Lower leg skin (tissue), 4 donors: ENCODE measurements at places on chromosomes 4 and X.

- no peak for DNase-seq
Observed at GRCh38 chrX:109739625-109740432, 6.8 kb upstream of the ACSL4 start.

DNA sequence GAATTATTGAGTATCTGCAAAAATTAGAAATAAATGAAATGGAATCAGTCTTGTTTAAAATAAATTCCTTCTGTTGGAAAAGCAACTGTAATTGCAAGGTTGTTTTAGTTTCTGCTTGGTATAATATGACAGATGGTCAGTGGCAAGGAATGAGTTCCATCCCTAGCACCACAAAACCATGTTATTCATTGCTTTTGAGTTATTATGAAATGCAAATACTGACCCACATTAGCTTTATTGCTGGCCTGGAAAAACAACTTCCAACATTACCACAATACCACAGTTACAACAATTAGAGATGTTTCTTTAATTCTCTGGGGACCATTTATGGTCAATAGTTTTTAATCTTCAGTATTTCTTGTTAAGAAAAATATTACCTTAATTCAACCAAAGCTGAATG lies 194.4 kb downstream of the TMA16 start:
- no peak for DNase-seq

GRCh38 chr4:173289353-173289727 lies 44.8 kb downstream of the HMGB2 start:
- DNase-seq, result no peak

GRCh38 chr4:182246401-182247205 lies 3.4 kb downstream of the TENM3 start:
- no peak for DNase-seq

DNA sequence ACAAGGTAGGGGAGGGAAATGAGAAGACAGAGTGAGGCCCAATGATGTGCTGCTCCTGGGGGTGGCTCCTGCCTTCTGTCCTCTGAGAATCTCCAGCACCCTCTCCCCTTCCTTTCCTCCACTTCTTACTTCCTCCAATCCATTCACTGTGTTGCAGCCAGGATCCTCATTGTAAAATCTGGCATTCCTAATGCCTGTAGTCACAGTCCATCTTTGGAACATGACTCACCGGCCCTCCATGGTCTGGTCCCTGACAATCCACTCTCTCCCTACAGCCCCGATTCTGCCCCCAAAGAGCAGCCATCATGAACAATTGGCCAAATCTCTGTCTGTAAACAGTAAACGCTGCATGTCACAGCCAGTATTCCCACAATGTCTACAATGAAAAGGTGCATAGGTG lies 72.9 kb downstream of the CLNK start:
- DNase-seq, result peak; percentile 13

DNA sequence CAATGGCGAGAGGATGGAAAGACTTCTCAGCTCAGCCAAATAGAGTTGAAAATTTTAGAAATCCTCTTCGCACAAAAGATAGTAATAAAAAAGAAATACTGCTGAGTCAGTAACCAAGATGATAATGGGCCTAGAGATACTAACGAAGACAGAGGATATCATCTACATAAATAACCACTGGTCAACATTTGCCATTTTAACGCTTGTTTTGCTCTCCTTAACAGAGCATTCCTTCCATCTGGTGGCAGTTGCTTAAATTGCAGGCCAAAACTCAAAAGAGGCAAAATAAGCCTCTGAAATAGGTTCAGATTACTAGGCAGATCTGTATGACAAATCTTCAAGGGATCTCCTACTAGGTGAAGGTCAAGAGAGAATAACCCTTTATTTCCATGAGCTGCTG lies 51.7 kb upstream of the MCF2 start:
- no peak for DNase-seq

DNA sequence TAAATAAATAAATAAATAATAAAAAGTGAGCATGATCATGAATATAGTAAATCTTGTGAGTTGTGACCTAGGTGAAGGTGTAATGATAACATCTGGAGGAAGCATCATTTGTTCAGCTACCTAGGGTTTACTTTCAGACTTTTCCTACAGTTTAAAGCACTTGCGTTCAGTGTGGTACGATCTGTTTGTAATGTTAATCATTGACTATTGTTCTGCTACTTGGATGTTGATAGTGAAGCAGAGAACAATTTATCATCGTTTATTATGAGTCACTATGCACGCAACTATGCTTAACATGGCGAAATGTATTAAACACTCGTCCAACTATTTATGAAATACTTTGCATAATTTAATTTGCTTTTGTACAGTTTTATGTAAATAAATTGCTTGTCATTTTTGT lies 426.2 kb downstream of the PCDH7 start:
- no peak for DNase-seq

DNA sequence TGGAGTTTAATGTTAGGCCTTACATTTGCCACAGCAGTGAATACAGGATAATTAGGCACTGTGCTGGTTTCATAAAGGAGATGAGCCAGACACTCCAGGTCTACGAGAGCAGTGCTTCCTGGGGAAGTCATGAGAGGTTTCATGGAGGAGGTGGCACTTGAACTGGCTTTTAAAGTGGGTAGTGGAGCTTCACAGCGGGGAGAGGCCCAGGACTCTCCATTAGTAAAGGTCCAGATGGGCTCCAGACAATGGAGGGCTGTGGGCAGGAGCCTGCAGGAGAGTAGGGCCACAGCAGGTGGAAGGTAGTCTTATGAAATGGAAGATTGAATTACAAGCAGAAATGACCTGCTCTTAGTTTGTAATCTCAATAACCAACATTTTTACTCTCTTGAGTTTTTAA lies 29.0 kb downstream of the CLDN22 start:
- DNase-seq, result no peak

DNA sequence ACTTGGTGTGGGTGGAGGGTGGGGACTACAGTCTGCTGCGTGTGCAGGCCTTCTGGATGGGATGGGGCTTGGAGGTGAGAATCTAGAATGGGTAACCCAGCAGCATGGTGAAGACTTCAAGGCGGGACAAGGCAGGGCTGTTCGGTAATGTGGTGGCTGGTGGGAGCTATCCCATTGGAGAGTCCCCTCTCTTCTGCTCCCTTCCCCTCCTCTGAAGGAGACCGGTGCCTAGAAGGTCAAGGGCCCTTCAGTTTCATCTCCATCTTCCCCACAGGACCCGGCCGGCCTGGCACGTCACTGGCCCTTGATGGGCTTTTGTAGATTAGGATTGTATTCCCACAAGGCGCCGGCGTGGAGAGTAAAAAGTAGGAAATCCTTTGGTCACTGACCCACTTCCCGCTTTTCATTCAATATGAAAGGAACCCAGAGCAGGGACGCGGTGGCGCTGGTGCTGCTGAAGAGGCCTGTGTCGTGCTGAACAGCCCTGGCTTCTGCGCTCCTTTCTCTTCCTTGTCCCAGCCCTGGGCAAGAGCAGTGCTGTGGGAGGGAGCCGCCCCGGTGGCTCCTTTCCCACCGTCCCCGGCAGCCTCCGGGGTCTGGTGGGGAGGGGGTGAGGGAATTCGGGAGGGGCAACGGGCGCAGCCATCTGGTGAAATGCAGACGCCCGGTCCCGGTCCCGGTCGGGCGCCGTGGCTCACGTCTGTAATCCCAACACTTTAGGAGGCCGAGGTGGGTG lies 7.3 kb upstream of the HMGB3 start:
- DNase-seq, result no peak

- no peak for DNase-seq
Observed at GRCh38 chr4:15194520-15194919, 192.2 kb downstream of the CPEB2 start.

GRCh38 chrX:106005684-106006083 lies 32.8 kb downstream of the SERPINA7 start:
- no peak for DNase-seq

DNA sequence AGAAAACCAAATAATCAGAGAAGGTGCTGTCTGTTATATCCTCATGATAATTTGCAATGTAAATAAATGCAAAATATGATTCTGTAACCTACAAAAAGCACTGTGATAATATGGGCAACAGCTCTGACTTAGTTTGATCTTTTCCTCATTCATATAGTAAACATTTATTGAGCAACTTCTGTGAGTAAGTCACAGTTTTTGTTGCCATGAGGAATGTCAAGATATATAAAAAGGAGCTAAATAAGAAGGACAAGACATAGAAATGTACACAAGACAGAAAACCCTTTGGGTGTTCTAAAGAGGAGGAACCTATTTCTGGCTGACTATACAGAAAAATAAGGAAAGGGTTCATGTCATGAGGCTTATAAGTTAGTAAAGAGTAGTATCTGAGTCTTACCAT lies 44.3 kb downstream of the ARSJ start:
- DNase-seq, result no peak

DNA sequence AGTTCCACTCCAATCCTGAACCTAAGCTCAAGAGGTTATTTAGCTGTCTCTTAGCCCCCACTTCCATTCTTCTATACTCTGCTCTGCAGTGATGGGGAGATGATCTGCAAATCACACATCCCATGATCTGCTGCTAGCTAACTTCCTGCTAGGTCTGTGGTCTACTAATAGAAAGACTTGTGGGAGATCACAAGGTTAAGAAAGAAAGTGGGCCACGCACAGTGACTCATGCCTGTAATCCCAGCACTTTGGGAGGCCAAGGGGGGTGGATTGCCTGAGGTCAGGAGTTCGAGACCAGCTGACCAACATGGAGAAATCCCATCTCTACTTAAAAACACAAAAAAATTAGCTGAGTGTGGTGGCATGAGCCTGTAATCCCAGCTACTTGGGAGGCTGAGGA lies 471.1 kb upstream of the NWD2 start:
- no peak for DNase-seq

GRCh38 chr4:179583221-179583620 lies 2141.0 kb upstream of the AGA start:
- no peak for DNase-seq

DNA sequence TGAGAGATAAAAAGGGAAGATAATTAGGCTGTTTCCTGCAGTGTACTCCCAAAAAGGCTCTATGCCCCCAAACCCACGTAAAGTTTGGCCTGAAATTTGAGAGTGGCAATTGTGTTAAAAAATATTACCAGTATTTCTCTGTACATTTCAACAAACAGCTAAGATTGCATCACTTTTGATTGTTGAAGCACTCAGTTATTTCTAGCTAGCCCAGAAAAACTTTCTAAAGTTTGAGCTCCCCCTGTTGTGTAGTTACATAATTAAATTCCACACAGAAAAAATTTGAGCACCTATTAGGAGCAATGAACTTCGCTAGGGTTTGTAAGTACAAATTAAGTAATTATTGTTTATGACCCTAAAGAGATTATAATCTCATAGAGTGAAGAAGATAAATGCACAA lies 109.4 kb downstream of the DLG3 start:
- no peak for DNase-seq

- DNase-seq, result no peak
Observed at GRCh38 chr4:172822331-172822730, 346.3 kb upstream of the GALNT7 start.

GRCh38 chrX:19568422-19568821 lies 53.1 kb upstream of the MAP3K15 start:
- no peak for DNase-seq

GRCh38 chrX:100048156-100048555 lies 361.9 kb downstream of the PCDH19 start:
- no peak for DNase-seq

DNA sequence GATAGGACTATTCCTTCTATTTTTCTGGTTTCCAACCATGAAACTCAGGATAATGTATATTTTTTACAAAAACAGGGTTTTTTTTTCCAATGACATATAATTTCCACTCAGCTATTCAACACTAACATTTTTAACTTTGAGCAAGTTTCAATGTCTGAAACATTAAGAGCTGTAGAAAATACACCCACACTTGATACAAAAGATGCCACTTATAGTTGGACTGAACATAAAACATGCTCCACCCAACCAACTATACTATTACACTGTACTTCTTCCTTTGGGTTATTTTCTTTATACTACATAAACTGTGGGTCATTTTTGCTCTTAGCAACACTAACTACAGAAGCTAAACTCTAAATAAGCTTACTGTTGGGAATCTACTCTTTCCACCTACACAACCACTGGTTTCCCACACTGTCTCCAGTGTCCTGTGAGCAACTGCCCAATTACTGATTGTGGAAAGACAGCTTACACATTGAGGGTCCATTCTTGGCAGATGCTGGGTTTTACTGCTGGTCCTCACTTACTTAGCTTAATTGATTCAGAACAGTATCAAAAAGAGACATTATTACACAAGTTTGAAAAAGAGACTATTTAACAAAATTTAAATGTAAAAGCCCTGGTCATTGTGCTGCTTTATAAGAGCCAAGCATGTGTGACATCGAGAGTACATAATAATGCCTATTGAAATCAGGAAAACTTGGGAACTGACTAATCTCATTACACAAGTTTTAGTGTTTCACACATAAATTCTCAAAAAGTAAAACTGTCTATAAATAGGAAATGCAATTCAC lies 6.3 kb downstream of the AMMECR1 start:
- no peak for DNase-seq

GRCh38 chr4:73021634-73022033 lies 47.9 kb downstream of the COX18 start:
- no peak for DNase-seq

DNA sequence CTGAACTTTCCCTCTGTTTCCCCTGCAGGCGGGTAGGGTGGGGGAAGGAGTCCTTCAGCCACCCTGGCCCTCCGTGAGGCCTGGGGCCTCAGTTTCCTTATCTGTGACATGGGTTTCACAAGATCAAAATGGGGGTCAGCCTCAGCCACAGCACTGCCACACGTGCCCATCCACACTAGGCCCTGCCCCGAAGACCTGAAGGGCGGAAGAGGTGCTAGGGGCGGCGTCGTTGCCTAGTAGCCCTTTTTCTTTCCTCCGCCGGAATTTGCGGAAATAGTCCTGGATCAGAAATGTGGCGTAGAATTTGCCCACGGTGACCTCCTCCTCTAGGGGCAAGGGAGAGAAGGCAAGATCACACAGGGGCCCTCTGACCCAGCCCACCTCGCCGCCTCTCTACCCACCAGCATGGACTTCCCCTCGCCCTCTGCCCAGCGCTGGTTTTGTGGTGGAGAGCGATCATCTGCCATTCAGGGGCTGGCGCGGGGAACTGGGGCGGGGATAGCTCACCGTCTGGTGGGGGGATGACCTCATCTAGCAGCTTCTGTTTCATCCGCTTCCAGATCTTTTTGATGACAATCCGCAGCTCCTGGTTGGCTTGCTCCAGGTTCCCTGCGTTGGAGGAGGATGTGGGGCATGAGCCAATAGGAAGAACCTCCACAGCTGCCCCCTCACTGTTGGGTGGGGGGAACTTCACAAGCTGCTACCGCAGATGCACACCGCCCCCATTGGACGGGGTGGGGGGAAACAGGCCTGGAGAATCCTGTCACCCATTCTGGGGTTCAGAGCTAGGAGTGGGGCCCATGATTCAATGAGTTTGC lies 9.7 kb upstream of the SYP start:
- DNase-seq, result no peak

GRCh38 chr4:69874507-69874906 lies 14.6 kb upstream of the SULT1E1 start:
- no peak for DNase-seq

GRCh38 chr4:74598611-74599325 lies 153.8 kb downstream of the AREG start:
- no peak for DNase-seq

DNA sequence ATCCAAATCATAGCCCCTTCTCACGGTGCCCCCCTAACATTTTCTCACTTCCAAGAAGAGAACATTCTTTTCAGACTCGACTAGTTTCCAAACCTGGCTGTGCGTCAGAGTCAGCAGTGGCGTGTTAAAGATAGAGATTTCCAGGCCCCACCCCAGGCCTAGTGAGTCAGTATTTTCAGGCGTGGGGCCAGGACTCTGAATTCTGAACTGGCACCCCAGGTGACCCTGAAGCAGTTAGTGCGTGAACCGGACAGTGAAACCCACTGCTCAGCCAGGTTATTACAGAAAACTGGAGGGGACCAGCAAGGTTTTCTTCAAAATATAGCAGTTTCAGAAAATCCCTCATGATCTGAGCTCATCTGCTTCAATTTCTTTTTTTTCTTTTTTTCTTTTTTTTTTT lies 35.0 kb upstream of the BCOR start:
- DNase-seq, result peak; percentile 94
